ENCODE measurements at places on chromosomes 7 and 10.

DNA sequence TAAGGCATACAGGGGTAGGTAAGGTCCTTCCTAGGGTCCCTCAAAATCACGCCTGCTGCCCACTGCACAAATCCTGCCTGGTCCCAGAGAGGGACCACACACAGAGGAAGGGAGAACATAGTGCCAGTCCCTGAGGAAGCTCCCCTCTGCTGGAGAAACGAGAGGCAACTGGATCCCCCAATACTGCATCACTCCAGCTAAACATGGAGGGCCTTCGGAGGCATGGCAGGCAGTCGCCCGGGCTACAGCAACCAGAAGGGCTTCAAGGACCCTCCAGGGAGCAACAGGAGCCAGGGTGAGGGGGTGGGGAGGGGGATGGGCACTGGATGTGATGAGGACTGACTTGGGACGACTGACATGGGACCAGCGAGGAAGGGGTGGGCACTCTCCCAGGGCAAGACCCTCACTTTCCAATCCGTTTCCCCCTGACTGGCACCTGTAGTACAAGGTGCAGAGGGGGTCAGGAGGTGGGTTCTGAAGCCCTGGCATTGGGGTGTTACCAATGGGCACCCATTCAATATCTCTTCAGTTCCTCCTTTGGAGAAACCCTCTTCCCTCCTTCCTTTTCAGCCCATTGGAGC lies 21.7 kb downstream of the DDIT4 start:
- no peak for DNase-seq

- DNase-seq, result no peak
Observed at GRCh38 chr10:30562787-30563186, 66.8 kb downstream of the LYZL2 start.

- peak; percentile 9 for DNase-seq
Observed at GRCh38 chr10:8321990-8322389, 267.5 kb downstream of the GATA3 start.

GRCh38 chr10:97593421-97593820 lies 3.9 kb downstream of the C10orf62 start:
- no peak for DNase-seq

DNA sequence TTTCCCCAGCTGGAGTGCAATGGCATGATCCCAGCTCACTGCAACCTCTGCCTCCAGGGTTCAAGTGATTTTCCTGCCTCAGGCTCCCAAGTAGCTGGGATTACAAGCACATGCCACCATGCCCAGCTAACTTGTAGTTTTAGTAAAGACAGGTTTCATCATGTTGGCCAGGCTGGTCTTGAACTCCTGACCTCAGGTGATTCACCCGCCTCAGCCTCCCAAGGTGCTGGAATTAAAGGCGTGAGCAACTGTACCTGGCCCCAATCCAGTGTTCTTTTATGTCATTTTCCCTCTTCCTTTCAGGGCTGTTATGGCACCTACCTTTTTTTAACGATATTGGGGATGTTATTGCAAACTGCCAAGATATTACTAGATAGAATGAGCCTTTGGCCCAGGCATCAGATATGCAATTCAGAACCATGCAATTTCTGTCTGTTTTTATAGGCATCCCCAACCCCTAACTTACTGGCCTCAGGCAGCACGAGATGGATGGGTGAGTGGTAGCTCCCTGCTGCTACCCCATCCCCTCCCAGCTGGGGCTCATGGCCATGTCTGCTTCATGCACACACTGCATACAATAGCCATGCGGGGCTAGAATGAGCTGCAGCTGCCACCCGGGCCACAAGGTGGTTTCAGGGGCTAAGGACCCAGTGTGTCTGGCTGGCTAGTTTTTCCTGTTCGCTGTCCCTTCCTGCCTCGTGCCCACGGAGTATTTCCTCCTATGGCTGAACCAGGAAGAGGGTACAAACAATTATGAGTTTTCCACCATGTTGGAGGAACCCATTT lies 1080.1 kb upstream of the SORCS1 start:
- DNase-seq, result no peak

DNA sequence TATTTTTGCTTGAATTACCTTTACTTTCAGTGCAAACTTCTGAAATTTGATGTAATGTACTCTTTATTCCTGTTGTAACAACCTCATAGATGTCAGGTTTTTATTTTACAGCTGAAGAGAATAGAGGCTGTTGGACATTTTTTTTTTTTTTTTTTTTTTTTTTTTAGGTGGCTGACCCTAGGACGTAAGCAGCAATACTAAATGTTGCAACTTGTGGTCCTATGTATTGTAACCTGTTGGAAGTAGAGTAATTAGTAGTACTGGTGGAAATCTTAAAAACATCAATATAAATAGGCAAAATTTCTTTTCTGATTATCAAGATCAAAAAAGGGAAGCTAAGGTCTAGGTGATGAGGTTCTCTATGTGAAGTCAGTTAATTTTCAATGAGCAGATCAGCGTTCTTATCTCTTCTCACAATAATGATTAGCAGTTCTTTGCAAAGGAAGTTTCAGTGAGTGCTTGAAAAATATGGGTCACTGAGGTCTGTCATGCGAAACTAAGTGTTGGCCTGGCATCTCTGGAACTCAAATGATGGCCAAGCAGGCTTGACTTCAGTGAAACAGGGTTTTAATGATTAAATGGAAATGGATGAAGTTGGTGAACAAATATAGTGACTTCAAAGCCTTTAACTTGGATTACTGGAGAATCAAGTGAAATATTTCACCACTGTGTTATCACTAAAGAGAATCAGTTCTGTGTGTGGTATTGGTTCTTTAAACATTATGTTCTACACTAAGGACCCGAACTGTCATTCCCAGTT lies 42.7 kb downstream of the BICC1 start:
- no peak for DNase-seq

DNA sequence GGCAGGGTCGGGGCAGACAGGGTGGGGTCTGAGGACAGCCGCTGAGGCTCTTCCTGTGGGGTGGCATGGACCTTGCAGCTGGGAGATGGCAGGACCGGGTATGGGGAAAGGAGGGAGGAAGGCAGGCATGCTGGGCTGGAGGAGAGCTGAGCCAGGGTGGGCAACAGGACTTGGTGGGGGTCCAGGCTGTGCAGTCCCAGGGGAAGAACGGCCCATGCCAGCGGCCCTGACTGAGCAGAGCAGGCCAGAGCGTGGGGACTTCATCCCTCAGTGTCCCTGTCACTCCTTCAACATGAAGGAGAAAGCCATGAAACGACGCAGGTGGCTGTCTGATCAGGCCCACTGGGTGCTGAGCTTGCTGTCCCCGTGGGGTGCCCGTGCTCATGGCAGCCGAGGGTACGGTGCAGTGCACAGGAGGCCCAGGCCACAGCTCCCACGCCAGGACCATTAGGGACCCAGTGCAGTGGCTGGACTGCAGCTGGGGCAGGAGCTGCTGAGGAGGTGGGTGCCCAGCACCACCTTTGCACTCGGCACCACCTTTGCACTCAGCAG lies 519.6 kb downstream of the PTPRN2 start:
- no peak for DNase-seq

DNA sequence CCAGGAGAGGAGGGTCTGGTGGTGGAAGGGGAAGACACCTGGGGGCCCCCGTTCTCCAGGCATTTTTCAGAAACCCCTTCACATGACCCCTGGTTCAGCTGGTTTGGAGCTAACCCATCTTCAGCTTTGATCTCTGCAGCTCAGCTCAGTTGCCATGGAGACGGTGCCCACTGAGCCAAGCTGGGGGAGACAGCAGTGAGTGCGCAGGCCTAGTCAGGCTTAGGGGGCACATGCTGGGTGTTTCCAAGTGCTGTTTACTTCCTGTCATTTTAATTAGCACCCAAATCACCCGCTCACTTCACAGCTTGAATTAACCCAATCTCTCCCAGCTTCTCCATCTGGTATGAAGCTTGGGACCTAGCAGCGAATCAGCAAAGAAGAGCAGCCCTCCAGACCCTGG lies 9.0 kb downstream of the SPOCK2 start:
- peak; percentile 46 for DNase-seq

GRCh38 chr7:111094419-111094818 lies 3.5 kb downstream of the LRRN3 start:
- no peak for DNase-seq

DNA sequence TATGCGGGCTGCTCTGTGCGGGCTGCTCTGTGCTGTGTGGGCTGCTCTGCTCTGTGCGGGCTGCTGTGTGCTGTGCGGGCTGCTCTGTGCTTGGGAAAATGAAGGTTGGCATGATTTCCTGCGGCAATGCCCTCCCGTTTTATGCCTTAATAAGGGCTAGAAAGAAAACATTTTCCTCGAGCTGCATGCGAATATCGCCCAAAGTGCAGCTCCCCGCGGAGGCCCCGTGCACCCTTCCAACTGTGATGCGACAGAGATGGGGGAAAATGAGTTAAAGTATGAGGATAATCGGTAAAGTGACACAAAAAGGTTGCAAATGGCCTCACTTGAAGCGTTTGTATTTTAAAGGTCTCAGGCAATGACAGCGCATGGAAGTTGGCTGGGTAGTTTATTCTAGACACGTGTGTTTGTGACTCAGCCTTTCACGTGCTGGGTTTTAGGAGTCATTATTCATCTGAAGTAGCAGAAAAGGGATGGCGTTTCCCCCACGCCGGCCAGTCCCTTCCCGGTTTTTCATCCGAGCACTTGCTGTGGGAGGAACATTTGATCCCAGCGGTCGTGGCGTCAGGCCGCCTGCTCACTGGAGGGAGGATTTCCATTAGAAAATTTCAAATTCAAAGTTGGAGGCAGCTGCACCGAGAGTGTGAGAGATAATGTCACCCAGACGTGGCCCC lies 220.7 kb downstream of the ADARB2 start:
- no peak for DNase-seq

GRCh38 chr7:108094933-108095710 lies 35.0 kb downstream of the LAMB4 start:
- peak; percentile 16 for DNase-seq

- no peak for DNase-seq
Observed at GRCh38 chr7:78542981-78543380, 744.4 kb downstream of the PHTF2 start.

GRCh38 chr10:132848951-132849545 lies 63.1 kb upstream of the NKX6-2 start:
- peak; percentile 26 for DNase-seq

DNA sequence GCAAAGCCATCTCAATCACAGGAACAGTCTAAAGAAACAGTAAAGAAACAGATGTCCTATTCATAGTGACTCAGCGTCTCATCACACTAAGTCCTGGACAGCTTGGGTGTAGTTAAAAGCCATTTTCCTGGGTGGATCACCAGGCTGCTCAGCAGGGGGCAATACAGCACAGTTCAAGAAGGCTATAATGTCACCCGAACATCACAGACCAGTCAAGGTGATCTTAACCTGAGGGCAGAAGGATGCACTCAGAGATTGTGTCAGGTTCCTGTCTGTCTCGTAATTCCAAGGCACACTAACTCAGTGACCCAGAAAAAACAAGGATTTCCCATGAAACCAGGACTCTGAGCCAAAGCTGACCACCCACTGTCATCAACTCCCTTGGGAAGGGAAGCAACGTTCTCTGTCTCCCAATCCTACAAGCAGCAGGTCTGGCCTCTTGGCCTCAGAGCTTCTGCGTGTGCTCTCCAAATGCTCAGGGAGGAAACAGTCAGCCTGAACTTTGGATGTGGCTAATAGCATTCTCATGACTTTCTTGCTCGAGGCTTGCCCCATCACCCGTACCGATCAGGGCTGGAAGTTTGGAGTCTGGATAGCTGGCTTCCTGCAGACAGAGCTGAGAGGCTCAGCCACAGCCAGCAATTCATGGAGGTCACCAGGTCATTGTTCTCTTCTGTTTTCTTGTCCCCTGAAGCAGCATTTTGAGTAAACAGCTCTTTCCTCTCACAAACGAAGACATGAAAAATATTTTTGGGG lies 90.4 kb upstream of the FAM171A1 start:
- peak; percentile 27 for DNase-seq

DNA sequence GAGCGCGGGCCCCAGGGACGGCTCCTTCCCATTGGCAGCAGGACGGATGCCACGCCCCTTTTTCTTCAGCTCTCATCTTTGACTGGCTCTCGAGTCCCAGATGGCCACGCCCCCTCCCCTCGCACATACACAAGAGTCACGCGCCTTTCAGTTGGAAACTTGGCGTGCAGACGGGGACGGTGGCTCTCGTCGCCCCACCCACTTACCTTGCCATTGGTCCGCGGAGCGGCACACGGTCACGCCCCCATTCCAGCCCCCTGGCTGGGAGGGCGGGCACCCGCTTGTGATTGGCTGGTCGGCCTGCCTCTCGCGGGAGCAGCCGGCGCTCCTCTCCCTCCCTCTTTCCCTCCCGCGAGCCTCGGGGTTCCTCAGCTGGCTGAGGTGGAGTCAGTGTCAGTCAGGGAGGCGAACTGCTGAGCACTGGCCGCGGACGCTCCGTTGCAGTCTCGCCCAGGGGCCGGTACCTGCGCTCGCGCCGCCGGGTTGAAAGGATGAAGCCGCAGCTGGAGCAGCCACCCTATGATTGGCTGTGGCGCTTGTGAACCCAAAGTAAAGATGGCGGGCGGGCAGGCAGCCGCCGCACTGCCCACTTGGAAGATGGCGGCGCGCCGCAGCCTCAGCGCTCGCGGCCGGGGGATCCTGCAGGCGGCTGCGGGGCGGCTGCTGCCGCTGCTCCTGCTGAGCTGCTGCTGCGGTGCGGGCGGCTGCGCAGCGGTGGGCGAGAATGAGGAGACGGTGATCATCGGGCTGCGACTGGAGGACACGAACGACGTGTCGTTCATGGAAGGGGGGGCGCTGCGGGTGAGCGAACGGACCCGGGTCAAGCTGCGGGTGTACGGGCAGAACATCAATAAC lies at the start of gene CNNM2:
Gene CNNM2 (plus strand): TSS at position 333 of the 855 bp plus-strand sequence. CDS start 187 bp downstream, at position 520.
- DNase-seq, result peak; percentile 94

GRCh38 chr10:132270721-132271457 lies 36.9 kb downstream of the STK32C start:
- no peak for DNase-seq

GRCh38 chr7:570801-571070 lies 51.1 kb upstream of the PDGFA start:
- no peak for DNase-seq

DNA sequence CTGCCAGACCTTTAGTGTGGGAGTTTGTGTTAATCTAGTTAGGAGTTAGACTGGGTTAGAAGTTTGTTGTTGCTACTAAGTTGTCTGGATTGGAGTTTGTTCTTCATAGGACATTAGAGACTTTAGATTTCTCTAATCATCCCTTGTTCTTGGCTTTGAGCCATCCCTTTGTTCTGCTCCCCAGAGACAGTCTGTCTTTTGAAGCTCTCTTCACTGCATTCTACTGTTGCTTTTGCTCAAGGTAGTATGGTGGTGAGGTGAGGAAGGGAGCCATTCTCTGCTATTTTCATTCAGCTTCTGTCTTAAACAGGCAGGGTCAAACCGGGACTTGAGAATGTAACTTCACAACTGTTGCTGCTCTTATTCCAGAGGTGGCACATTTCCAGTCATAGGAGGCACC lies 10.4 kb upstream of the TARP start:
- DNase-seq, result no peak

DNA sequence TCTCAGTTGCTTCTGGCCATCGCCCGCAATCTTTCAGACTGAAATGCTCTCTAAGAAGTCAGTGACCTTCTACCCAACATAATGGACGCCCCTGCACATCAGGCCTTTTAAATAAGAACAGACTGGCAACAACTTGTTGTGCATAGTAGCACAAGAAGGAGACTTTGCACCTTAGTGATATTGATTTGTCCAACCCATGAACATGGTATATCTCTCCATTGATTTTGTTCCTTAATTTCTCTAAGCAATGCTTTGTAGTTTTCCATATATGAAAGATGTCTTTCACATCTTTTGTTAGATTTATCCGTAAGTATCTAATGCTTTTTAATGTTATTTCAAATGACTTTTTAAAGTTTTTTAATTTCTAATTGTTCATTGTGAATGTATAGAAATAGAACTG lies 4.3 kb downstream of the IL15RA start:
- no peak for DNase-seq

- no peak for DNase-seq
Observed at GRCh38 chr7:101161692-101162471, 3.5 kb downstream of the VGF start.
